Epithelial cell of esophagus (primary cell): ENCODE measurements at places on chromosomes 6 and 20.

DNA sequence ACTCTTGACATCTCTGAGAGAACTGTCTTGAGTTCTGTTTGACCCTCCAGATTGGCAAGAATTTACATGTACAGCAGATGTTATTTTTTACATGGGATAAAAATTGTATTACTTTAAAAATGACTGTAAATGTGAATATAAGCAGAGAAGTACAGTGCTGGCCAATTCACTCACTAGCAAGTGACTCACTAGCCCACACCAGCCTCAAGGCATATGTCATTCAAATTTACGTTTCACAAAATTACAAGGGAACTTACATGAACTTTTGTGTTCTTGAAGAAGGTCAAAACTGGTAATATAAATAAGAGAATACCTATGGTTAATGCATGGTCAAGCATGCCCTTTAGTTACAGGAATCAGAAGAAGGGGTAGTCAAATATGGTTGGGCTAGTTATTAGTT lies 54.0 kb upstream of the HMGCLL1 start:
- DNase-seq, result peak; percentile 76

DNA sequence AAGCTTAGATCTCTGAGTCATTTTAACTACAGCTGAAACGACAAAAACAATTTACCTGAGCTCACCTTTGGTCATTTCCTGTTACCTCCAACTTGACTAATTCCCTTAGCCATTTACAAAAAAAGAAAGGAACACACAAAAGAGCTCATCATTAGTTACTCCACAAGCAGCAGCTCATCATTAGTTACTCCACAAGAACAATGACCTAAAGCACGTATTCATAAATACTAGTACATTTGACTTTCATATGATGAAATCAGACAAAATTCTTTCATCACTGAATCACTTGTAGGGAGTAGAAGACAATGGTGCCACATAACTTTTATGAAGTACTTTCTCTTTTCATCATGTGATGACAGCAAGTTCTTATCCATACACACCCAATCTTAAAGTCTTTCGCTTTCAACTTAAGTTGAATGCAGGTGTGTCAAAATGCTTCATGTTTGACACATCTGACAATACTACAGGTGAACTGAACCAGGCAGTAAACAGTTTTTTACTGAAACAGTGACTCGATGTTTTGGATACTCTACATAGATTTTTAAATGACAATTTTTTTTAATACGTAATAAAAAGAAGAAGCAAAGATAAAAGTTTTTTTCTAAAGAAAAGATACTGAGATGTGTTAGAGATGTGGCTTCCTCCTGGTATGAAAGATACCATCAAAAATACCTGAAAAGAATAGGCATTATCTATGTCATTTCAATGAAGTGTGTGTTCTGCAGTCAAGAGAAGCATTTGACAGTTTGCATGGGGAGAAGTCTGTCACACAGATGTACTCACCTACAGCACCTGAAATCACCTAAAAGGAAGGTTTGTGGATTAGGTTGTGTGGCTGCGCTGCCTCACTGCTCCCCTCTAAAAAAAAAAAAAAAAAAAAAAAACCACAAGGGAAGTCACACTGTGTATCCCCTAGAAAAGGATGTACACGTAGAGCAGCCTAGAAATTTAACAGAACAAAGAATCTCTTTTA lies 109.1 kb downstream of the PRDM1 start:
- peak; percentile 96 for DNase-seq

DNA sequence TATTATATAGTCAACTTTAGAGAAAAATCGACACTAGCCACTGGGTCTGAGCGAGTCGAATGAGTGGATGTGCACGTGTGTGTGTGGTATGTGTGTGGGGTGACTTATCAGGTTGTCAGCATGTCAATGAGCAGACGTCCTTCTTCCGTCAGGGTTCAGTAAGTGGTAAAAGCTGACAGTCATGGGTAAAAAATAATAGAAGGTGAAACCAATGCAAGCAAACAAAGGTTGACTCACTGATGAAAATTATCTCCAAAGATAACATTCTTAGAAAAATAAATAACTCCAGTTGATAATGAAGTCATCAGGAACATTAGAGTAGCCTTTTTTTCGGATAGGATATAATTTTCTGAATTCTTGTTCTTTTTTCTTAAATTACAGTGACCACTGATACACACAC lies 243.8 kb upstream of the FOXQ1 start:
- peak; percentile 62 for DNase-seq

DNA sequence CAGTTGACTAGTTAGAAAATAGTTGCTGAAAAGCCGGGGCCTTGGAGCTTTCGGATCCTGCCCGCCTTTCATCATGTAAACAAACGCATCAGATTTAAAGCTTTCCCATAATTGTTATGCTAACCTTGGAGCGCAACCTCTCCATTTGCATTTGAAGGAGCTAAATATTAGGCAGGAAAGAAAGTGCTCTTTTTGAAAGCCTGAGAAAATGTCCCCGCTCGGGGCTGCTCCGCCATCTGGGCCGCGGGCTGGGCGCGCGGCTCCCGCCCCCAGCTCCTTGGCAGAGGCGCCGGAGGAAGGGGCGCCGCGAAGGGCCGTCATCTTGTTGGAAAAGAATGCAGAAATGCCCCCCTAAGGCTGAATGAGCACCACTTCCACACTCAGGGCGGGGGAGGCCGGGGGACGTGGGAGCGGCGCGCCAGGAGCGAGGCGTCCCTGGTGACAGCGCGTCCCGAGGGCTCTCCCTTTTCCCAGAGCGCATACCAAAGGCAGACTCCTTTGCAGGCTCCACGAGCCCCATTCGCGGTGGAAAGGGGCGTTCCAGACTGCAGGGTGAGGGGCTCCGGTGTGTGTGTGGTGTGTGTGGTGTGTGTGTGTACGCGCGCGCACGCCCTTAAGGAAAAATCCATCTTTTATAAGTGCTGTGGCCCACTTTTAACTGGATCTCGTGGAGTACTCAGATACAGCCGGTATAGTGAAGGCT lies 145.6 kb upstream of the ID4 start:
- no peak for DNase-seq

DNA sequence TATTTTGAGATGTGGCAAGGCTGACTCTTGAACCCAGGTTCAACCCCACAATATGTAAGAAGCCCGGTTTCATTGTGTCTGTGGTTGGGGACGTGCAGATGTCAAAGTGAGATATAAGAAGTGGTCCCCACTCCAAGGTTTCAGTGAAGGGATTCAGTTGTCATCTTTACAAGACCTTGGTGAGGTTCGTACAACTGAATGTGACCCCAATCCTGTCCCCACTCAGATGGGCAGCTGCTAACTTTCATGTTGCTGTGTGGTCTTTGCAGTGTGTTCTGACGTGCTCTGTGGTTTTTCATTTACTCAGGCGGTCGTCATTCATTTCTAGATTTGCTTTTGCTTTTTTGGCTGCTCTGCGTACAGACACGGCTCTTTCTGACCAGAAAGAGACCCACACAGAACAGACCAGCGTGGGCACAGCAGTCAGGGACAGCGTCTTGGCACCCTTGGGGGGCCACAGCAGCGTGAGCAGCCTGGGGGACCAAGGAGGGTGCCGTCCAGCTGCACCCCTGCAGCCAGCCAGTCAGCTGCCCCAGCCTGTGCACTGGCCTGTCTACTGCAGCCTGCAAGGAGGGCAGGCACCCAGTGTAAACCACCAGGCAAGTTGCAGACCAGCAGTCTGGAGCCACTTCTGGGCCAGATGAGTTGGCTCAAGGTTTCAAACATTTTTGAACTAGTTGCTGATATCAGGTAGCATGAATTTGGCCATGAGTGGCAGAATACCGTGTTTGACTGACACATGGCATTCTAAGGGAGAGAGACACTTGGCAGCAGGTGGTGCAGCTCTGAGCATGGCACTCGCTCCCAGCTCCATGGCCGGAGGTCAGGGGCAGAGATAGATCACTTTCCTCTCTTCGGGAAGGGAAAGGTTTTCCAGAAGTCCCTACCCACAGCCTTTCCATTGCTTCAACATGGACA lies 49.4 kb upstream of the IRF4 start:
- DNase-seq, result no peak

DNA sequence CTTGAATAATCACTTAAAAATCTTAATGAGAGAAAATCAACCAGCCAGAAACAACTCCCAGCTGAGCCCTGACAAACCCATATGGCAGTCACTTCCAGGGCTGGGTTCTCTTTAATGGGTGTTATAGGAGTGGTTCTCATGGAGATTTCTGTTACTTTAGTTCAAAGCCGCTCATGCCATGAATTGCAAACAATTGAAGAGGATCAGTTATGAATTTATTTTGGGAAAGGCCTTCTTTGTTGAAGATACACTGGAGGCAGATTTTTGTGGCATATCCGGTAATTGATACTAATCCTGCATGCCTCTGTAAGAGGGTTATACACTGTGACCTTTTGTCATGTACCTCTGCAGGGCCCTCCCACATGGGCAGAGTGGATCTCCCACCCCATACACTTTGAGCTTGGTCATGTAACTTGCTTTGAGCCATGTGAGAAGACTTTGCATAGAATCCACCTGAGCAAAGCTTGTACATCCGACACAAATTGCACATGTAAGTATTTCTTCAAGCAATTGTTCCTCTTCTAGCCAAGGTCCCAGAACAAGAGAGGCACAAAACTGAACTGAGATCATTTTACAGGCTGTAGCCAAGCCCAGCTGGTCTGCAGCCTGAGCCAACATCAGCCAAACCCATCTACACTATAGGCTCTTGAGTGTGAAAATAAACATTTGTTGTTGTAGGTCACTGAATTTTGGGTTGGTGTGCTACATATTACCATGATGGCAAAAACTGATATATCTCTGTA lies 492.3 kb downstream of the PREX1 start:
- DNase-seq, result no peak

DNA sequence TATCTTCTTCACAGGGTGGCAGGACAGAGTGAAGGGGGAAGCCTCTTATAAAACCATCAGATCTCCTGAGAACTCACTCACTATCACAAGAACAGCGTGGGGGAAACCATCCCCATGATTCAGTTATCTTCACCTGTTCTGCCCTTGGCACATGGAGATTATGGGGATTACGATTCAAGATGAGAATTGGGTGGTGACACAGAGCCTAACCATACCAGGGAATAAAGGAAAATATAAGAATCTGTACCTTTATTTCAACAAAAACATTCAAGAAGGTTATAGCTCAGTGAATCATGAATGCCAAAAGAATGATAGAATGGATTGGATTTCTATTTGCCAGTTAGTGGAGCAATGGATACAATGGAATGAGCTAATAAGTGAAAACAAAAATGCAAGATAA lies 214.4 kb downstream of the PTPRK start:
- no peak for DNase-seq

GRCh38 chr6:69813508-69813907 lies 16.7 kb upstream of the LMBRD1 start:
- DNase-seq, result no peak

DNA sequence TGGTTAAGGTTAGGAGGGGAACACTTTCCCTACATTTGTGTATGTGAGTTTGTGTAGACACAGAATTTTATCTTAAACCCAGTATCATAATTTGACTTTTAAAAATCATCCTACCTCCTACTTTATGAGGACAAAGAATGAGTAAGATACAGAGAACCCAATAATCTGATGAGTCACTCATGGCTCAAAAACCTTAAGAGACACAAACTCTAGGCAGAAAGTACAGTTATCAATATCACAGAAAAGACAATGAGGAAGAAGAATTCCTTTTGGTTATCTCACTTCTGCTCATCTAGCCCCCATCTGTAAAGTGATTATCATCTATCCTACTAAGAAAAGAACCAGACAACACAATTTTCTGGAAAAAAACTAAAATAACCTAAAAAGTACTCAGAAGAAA lies 87.7 kb downstream of the EPB41L2 start:
- DNase-seq, result peak; percentile 31
